CD4-positive, alpha-beta T cell (primary cell): ENCODE measurements at places on chromosomes 13 and 19. TPM values are rescaled to one million over a fixed set of nuclear protein-coding genes. Genes with fewer than 3 reads are reported as not detected.

DNA sequence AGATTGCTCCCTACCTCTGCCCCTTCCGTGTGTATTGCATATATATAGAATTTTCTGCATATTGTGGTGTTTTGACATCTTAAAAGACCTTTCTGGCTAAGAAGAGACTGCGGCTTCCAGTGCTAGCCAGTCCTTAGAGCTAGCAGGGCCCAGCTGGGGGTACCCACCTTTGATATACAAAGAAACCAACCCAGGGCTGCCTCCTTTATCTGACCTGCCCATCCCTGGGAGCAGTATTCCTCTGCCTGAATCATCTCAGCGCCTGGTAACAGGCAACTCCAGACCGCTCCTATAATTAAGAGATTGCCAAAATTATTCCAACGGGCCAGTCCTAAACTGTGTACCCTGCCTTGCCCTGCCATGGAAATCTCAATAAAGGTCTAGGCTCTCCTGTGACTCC is 186.3 kb upstream of the RNF113B start:
- no peak for DNase-seq

- no peak for DNase-seq
Observed at GRCh38 chr13:46659413-46660065, 106.6 kb downstream of the LRCH1 start.

DNA sequence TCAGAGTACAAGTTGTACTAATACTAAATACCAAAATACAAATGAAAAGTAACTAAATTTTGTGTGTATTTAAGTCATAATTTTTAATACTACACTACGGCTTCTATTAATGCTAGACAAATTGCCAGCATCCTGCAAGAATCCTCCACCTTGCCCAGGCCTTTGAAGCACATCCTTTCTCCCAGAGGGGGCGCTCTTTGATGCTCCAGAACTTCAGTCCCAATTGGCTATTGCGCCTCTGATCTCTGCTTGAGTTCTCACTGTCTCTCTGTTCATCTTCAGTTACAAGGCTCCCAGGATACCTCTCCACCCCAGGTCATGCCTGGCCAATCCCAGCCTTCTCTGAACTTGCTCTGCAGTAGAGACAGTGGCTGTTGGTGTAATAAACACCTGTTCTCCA is 141.0 kb downstream of the DCLK1 start:
- DNase-seq: no peak

DNA sequence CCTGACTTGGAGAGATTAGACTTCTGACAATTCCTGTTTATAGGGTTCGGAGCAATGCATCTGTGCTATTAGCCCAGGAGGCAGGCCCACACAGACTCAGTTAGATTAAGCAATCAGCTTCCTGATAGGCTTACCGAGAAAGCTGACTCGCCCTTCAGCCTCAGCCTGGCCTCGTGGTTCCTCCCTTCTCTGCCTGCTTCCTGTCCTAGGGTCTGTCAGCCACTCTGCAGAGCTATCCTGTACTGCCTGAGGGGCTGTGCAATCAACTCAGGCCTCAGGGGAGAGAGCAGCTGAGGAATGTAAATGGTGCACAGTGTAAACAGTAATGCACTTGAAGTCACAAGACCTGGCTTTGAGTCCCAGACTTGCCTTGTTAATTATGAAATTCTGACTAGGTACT is 30.7 kb downstream of the HTR2A start:
- DNase-seq: no peak

DNA sequence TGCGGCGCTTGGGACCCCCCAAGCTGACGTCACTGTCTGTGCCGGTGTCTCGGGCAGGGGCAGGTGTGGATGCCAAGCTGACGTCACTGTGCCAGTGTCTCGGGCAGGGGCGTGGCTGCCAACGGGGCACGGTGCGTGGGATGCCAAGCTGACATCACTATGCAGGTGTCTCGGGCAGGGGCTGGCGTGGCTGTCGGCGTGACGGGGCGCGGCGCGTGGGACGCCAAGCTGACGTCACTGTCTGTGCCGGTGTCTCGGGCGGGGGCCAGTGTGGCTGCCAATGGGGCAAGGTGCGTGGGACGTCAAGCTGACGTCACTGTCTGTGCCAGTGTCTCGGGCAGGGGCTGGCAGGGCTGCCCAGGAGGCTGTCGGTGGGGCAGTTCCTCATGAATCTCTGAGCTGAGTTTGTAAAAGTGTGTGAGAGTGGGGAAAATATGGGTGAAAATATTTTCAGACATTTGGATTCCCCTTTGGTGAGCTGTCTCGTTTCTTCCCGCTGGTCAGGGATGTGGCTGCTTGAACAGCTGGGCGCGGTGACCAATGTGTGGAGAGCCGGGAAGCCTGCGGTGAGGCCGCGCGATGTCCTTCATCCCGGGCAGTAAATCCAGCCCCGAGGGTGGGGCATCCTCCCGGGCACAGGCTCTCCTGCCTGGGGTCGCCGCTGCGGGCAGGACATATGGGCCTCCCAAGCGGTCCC is 25.2 kb downstream of the MCF2L start:
- no peak for DNase-seq

GRCh38 chr19:15776991-15777970 is 10.2 kb upstream of the OR10H5 start:
- no peak for DNase-seq

DNA sequence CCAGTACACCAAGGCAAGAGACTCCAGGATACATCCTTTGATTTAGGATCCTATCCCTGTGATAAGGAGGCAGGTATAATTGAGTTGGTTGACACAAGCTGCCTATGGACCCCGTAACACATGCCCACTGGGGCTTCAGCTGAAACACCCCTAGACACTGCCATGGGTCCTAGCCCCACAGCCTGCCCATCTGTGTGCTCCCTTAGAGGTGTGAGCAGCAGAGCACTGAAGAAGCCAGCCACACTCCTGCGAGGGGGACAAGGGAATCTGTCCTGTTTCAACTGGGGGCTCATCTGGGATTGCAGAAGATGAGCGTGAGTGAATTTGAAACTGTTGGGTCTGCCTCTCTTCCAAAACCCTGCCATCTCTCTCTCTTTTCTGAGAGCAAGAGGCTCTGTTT is 385.9 kb upstream of the SLITRK6 start:
- no peak for DNase-seq

- no peak for DNase-seq
Observed at GRCh38 chr19:21850656-21851255, 14.8 kb upstream of the ZNF43 start.

GRCh38 chr19:42989851-42990250 is 36.4 kb downstream of the PSG11 start:
- no peak for DNase-seq

GRCh38 chr19:40464059-40465024 is 1.2 kb downstream of the BLVRB start:
- peak; percentile 83 for DNase-seq

DNA sequence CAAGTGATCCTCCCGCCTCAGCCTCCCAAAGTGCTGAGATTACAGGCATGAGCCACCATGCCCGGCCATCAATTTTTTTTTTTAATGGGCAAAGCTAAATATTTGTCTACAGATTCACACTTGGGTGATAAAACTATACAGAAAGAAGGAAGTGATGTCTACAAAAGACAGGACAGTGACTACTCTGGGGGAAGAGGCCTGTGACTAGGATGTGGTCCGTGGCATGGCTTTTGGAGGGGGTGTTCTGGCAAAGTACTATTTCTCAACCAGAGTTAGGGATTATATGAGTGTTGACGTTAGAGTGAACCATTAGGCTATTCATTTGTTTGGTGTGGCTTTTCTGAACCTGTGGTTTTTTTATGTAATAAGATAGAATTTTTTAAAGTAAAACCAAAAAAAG is 42.7 kb downstream of the INSR start:
- DNase-seq: no peak

- no peak for DNase-seq
Observed at GRCh38 chr19:9935506-9936325, 599 bp downstream of the OLFM2 start.

DNA sequence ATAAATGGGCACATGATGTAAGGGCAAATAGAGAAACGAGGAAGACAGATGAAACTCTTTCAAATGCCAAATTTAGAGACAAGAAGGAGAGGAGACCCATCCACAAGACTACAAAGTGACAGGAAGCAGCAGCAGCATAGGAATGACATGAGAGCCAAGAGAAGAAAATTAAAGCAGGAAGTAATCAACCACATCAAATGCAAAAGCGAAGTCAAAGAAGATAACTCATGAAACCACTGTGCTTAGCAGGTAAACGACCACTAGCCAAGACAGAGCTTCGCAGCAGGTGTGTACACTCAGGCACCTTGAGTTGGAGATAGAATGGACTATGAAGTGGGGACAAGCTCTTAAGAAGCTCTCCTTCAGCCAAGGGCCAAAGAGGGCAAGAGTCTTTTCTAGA is 64.1 kb downstream of the KLF12 start:
- peak; percentile 36 for DNase-seq

DNA sequence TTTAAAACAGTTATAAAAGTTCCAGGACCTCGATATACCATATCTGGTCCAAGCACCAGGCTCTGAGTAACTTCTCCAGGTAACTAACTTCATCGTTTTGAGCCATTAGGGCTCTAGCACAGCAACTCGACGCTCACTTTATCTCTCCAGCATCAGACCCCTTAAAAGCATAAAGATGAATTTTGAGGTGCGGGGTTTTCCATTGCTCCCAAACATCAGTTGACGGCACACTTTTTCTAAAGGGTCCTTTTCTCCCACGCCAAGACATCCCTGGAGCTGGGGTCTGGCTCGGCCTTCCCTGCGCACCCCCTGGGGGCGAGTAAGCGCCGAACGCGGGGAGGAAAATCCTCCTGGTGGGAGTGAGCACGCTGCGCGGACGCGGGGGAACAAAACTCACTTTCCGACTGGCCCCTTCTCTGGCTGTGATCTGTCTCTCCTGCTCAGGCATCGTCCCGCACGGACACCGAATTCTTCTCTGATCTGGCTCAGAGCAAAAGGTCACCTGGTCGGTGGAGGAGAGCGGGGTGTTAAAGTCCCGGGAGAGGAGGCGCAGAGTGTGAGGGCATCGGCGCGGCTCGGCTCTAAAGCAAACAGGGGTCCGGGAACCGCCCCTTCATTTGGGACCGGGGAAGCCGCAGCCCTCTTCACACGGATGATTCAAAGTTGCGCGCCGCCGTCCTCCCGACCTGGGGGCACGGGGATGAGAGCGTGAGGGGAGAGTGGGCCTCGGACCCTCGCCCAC is at the start of gene ATP7B:
Gene ATP7B, minus strand, starts transcription at position 561 of the 742 bp plus-strand sequence. Its CDS starts 113 bp downstream, at position 448.
- no peak for DNase-seq

GRCh38 chr19:8461891-8462290 is 17.1 kb downstream of the HNRNPM start:
- DNase-seq: no peak

GRCh38 chr13:113041896-113042295 is 63.7 kb upstream of the F7 start:
- no peak for DNase-seq

GRCh38 chr13:108777421-108778420 is 148.3 kb downstream of the MYO16 start:
- DNase-seq: no peak

- no peak for DNase-seq
Observed at GRCh38 chr19:14127176-14127575, 9.2 kb downstream of the ASF1B start.

- peak; percentile 90 for DNase-seq
Observed at GRCh38 chr19:7652061-7652641, 15.2 kb downstream of the STXBP2 start.

DNA sequence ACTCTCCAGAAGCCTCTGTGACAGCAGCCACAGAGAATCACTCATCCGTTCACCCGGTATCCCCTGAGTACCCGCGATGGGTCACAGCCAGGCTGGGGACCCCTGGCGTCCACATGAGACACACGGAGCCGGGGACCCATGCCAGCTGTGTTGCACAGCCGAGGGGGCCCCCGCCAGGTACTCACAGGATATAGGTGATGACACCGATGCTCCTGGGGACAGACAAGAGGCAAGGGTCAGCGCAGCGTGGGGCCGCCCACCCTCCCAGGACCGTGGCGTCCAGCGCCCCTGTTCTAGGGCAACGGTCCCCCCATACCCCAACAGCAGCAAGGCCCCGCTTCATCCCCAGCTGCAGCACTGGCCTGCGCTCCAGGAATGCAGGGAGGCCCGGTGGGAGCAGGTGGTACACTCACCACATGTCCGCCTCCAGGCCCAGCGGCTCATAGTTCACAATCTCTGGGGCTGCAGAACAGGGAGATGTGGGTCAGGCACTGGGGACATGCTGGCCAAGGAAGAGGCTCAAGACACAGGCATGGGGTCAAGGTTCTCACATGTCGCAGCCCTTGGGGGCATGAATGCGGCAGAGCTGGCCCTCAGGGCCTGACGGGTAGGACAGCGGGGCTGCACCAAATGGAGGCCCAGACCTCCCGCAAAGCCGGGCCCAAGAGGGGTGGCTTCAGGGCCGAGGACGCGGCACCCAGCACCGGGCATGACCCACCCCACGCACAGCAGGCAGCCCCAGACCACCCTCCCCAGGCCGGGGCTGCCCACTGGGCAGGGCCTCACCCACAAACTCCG is 7.2 kb downstream of the DAPK3 start:
- no peak for DNase-seq

Gene CYP2A7
- total RNA-seq: not detected

Gene TJP3
- total RNA-seq: 8.2 TPM

Gene PLPPR3
- total RNA-seq: not detected

Gene ZNF440
- total RNA-seq: 6.8 TPM

Gene AMH
- 3.5 TPM for total RNA-seq

Gene ZNF492
- 1.1 TPM for total RNA-seq

Gene PRODH2
- not detected for total RNA-seq
